ENCODE measurements at places on chromosomes 5 and 9.

- DNase-seq = no peak
Observed at GRCh38 chr5:177095088-177095669, 8.5 kb downstream of the FGFR4 start.

- DNase-seq = no peak
Observed at GRCh38 chr5:28574606-28575005, 1536.2 kb upstream of the CDH9 start.

GRCh38 chr5:115472271-115473025, 72.1 kb downstream of the FEM1C start:
- DNase-seq = no peak

DNA sequence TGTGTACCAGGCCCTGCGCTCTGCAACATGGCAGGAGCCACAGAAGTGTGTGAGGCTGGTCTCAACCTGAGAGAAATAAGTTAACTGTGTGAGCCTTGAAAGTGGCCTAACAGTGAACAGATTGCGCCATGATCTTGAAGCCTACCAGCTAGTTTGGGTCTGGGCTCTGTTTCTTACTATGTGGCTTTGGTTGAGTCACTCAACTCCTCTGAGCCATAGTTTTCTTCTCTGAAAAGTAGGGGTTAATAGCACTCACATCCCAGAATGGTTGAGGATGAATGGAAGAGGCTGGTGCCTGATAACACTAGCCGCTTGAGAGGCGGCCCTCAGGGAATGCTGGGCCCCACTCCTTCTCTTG, 121.5 kb downstream of the RGS3 start:
- no peak for DNase-seq

GRCh38 chr5:142836048-142836447, 65.9 kb downstream of the ARHGAP26 start:
- DNase-seq = no peak

DNA sequence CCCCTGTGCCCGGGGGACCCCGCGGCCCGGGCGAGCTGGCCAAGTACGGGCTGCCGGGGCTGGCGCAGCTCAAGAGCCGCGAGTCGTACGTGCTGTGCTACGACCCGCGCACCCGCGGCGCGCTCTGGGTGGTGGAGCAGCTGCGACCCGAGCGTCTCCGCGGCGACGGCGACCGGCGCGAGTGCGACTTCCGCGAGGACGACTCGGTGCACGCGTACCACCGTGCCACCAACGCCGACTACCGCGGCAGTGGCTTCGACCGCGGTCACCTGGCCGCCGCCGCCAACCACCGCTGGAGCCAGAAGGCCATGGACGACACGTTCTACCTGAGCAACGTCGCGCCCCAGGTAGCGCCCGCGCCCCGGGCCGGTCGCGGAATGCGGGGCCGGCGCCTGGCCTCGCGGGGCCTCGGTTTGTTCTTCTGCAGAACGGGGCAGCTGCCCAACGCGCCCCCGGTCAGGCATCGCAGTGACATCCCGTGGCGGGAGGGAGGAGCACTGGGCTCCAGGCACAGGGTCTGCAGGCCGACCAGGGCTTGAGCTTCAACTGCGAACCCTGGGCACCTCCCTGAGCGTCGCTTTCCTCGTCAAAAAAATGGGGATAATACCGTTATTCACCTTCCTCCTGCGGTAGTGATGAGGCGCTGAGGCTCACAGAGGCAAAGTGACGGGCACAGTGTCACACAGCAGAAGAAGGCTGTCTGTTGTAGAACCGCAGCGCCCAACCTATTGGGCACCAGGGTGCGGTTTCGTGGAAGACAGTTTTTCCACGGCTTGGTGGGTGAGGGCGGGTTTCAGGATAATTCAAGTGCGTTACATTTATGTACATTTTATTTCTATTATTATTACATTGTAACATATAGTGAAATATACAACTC, 777 bp downstream of the ENDOG start:
- DNase-seq = peak; percentile 19

DNA sequence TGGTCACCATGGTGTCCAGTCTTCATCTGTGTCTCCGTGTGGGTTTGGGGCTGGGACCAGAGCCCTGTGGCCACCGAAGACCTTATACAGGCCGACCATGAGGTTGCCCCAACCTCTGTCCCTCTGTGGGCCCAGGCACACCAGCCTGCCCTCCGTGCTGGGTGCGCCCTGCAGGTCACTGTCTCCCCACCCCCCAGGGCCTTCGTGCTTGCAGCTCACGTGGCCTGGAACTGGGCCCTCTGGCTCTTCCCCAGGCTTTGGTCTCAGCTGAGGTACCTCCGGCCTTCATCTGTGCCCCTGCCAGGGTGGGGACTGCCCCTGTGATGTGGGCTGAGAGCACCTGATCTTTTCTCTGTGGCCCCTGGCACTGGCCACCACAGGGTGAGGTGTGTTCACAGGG, 92.1 kb downstream of the RXRA start:
- DNase-seq = no peak

DNA sequence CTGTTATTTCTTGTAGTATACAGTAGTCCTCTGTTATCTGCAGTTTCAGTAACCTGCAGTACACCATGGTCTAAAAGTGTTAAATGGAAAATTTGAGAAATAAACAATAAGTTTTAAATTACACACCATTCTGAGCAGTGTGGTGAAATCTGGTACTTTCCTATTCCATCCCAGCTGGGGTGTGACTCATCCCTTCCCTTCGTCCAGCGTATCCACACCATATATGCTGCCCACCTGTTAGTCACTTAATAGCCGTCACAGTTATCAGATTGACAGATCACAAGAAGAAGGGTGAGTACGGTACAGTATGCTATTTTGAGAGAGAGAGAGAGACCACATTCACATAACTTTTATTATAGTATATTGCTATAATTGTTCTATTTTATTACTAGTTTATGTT, 28.9 kb downstream of the FAM151B start:
- no peak for DNase-seq

GRCh38 chr9:133758228-133758627, 20.1 kb upstream of the SARDH start:
- DNase-seq = no peak

- no peak for DNase-seq
Observed at GRCh38 chr5:64763948-64764503, 4.5 kb downstream of the SREK1IP1 start.

DNA sequence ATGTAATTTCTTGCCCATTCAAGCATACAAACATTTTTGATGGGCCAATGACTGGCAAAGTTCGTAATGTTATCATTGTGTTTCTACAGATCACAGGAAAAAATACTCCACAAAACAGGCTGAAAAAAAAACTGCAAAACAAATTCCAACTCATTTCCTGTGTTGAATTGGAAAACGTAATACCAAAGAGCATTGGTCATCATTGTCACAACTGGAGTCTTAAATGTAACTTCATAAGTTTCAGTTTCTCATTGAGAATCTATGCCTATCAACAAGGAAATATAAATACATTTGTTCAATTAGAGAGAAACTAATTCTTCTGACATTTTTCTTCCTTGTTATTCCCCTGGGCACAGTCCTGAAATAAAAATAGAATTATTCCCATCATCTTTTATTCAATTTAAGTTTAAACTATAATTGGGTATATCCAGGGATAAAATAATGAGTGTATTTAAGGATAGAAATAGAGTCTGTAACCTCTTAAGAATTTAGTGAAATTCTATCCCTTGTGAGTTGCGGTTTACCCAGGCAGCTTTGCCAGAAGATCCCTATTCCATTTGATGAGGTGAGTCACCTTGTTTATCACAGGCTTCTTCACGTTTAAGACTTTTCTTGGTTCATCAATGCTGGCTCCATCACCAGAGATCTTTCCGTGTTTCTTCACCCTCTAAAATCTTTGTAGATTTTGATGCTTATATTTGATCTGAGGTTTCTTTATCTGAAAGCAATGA, 112.7 kb upstream of the ITGA1 start:
- DNase-seq = no peak

GRCh38 chr5:171606414-171607024, 179.1 kb upstream of the SMIM23 start:
- no peak for DNase-seq

DNA sequence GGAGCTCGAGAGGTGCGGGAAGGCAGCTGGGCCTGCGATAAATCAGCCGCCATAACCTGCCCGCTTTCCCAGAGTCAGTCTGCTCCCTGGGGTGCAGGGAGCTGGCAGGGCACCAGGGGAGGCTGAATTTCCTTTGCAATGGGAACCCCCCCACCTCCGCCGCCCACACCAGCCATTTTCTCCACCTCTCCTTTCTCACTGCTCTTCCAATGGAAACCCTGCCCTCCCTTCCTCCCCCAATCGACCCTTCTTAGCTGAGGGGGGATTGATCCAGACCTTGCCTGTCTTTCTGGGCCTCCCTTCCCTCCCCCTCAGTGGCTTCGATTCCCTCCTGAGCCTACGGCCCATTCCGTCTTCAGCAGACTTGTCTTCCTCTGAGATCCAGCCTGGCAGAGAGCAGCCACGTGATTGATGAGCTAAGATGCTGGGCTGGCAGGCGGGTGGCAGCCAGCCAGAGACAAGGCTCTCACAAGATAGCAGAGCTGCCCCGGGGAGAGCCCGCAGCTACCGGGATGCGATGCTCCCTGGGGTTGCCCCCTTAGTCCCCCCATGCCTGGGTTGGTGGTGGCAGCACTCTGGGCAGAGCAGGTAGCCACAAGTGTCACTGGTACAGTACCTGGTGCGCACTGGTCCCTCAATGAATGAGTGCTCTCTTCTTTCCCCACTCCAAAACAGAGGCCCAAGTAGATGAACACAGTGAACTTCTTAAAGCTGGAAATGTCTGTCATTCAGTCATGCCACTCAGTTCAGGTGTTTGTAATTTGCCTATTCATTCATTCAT, 53.7 kb upstream of the FABP6 start:
- no peak for DNase-seq

DNA sequence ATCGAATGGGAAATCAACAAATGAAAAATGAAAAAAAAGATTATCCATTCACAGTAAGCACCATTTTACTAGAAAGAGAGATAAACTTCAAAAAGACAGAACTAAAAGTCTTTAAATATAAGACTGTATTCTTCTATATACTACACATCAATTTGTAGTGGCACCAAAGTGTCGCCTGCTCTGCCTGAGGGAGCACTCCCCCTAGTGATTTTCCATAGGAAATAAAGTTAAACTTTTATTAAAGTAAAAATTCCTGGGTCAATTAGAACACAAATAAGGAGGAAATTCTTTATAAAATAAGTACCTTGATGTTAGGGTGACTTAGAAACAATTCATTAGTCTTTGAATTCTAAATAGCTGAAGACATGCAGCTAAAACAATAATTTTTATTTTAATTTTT, 9.7 kb downstream of the RAD1 start:
- DNase-seq = no peak

GRCh38 chr9:106287091-106287631, 575.8 kb upstream of the ZNF462 start:
- DNase-seq = no peak

Measured in effector memory CD8-positive, alpha-beta T cell (primary cell).